GM23338 (cell line): ENCODE measurements at places on chromosomes 6 and 20. TPM values are rescaled to one million over a fixed set of nuclear protein-coding genes. Genes with fewer than 3 reads are reported as not detected.

GRCh38 chr6:77633993-77634715 is 18.7 kb upstream of the MEI4 start:
- H3K27me3 ChIP-seq = no peaks in the 10 kb centered on the region
- DNase-seq = no peak
- no peak overlapping the region for H3K27ac ChIP-seq
- H3K36me3 ChIP-seq = no peaks in the 10 kb centered on the region

DNA sequence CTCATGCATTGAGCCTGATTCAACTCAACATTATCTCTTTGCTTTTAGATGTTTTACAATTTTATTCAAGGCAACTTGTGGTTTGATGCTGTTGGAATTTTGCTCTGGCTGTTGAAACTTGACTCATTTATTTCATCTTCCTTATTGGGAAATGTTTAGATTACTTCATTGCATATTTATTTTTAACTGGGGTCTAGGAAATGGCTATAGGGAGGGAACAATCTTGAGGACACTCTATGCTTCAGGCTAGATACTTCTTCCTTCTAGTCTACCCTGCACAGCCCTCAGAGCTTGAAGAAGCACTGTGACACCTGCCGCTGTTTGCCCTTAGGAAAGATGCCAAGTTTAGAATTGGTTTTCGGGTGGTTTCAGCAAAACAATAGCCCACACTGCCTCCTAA is 183.4 kb downstream of the ADGRG6 start:
- no peaks in the 10 kb centered on the region for H3K36me3 ChIP-seq
- no peak overlapping the region for H3K4me3 ChIP-seq
- H3K4me1 ChIP-seq = peaks cover 3% of the 10 kb centered on the region; the same call in 1 of the 2 replicates
- DNase-seq = no peak
- H3K27ac ChIP-seq = no peak overlapping the region

DNA sequence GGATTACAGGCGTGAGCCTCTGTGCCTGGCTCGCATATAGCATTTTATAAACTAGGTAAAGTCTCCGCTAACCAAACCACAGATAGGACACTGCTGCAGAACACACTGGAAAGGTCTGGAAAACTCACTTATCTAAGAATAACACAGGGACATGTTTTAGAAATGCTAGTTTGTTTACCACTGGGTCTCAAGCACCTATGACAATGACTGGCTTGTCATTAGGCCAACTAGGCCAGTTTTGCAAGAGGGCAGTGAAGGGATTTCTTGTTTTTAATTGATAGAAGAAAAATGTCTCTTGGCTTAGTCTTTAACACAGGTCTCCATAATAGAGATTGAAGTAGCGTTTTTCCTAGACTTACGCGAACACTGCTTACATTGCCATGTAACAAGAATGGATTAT is 201.4 kb downstream of the TMEM242 start:
- no peaks in the 10 kb centered on the region for H3K36me3 ChIP-seq
- no peaks in the 10 kb centered on the region for H3K27me3 ChIP-seq
- no peak overlapping the region for H3K27ac ChIP-seq
- no peak for DNase-seq
- no peaks in the 10 kb centered on the region for H3K4me1 ChIP-seq

DNA sequence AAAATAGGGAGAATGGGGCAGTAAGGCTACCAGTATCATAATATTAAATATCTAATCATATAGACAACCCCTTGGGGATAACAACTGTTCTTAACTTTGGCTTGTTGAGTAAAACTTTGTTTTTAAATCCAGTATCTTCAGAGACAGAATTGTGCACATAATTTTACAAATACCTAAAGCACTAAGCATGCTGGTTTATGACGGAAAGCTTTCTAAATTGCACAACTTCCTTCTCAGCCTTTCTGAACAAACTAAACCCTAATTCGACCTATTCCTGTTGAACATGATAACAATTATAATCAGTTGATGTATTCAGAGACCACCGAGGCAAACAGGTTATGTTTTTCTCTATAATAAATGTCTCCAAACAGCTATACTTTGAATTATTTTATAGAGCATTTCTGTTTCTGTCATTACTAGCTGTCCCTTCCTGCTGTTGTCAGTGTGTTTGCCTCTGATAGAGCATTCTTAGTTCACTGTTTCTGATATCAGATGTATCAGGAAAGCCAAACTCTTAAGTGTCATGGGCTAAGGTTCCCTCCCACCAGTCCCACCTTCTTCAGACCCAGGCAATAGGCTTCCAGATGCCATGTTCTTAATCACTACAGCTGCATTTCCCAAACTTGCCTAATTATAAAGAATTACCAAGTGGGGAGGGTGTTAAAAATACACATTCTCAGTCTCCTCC is 8.7 kb downstream of the ZHX3 start:
- peaks cover 7% of the 10 kb centered on the region; the same call in 1 of the 2 replicates for H3K4me1 ChIP-seq
- H3K4me3 ChIP-seq = no peak overlapping the region
- no peaks in the 10 kb centered on the region for H3K27me3 ChIP-seq
- no peaks in the 10 kb centered on the region for H3K36me3 ChIP-seq
- H3K27ac ChIP-seq = no peak overlapping the region

- H3K36me3 ChIP-seq = no peaks in the 10 kb centered on the region
- H3K27me3 ChIP-seq = no peaks in the 10 kb centered on the region
- DNase-seq = no peak
- no peak overlapping the region for H3K27ac ChIP-seq
- H3K4me1 ChIP-seq = no peaks in the 10 kb centered on the region
- H3K4me3 ChIP-seq = no peak overlapping the region
Observed at GRCh38 chr20:33313686-33314314, 30.8 kb downstream of the BPIFB1 start.

GRCh38 chr6:93139408-93140081 is 279.8 kb downstream of the EPHA7 start:
- H3K27ac ChIP-seq = no peak overlapping the region
- H3K36me3 ChIP-seq = no peaks in the 10 kb centered on the region
- H3K4me3 ChIP-seq = no peak overlapping the region
- no peaks in the 10 kb centered on the region; the same call in 1 of the 2 replicates for H3K4me1 ChIP-seq
- H3K27me3 ChIP-seq = no peaks in the 10 kb centered on the region

DNA sequence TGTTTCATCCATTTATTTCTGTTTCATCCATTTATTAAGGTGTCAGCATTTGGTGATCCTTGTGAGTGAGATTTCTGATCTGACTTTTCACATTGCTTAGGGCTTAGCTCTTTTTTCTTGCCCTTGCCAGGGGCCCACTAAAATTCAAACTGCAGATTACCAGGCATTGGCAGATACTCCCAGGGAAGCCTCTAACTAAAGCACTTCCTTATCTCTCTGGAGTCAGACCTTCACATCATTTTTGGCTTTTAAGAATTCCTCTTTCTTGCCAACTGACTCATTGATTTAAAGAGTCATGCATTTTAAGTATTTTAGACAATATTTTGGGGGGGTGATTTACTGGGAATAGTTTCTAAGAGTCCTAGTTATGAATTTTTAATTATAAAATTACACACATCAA is 2.6 kb upstream of the WFDC8 start:
- DNase-seq = no peak
- no peak overlapping the region for H3K27ac ChIP-seq
- H3K36me3 ChIP-seq = no peaks in the 10 kb centered on the region
- no peak overlapping the region for H3K4me3 ChIP-seq
- no peaks in the 10 kb centered on the region for H3K27me3 ChIP-seq
- peaks cover 34% of the 10 kb centered on the region for H3K4me1 ChIP-seq

GRCh38 chr20:57907131-57908000 is 197.6 kb upstream of the PMEPA1 start:
- no peaks in the 10 kb centered on the region for H3K36me3 ChIP-seq
- no peaks in the 10 kb centered on the region for H3K27me3 ChIP-seq

Gene TSPO2
- not detected in 2 replicates for total RNA-seq

Gene MDC1
- total RNA-seq = 28.9 and 32.7 TPM in 2 replicates
